Astrocyte of the spinal cord (primary cell): ENCODE measurements at places on chromosomes 7 and 10.

DNA sequence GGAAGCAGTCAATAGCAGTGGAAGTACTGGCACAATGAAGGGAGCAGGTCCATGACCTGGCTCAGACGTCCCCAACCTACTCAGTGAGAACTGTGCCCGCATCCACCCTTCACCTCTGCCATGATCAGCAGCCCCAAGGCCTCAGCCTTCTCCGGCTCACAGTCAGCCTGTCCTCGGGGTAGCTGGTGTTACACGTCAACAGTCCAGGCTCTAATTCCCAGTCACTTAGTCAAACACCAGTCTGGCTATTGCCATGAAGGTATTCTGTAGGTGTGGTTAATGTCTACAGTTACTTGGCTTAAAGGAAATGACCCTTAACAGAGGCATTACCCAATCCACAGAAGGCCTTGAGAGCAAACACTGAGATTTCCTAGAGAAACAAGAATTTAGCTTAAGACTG is 49.1 kb downstream of the GRB10 start:
- DNase-seq, result peak; percentile 57

GRCh38 chr7:21193895-21194294 is 234.0 kb upstream of the SP4 start:
- no peak for DNase-seq

DNA sequence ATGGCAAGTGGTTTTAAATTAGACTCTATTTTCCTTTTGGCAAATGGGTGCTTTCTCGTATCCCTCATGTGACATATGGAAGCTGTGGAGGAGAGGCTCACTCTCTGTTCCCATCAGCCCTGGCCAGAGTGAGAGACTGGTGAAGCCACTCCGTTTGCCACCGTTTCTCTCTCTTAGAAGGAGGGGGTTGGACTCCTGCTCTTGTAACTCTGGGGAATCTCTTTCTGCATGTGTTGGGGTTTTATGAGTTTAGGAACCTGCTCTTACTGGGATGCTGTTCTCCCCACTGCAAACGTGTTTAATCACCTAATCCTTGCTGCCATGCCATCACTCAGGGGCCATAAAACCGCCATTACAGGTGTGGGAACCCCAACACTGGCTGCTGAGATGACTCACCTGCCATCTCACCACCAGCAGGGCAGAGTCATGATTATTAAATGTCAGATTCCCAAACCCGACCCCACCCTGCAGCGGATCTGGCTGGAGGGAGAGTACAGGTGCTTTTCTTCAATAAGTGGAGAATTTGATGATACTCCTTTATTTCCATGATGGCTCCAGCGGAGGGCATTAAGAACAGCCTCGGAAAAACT is 103.2 kb downstream of the ADCY1 start:
- DNase-seq, result no peak

DNA sequence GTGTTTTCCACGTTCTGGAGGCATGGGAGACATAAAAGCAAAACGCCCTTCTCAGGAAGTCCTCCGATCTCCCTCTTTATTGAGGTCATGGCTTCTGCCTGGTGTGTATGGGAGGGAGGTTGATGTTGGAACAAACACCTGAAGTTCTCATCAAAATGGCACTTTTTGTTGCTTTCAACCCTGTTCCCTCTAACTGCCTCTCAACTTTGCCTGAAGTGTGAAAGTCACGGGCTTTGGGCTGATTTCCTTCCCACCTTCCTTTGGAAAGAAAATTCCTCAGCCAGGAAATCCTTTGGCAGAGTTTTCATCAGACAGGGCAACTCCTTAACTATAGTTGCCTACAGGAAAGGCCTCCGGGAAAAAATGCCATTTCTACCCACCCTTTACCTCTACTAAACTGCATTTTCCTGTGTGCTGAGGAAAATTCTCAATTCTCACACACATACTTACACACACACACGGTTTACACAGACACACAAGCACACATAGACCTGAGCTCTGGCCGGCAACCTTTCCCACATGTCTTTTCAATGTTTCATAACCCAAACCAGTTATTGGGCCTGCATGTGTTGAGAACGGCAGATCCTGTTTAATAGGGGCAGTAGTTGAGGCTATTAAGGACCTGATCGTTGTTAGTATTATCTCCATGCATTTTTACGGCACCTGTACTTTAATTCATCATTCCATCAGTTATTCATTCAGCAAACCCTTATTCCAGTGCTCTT is 36.4 kb downstream of the CYP17A1 start:
- no peak for DNase-seq

- DNase-seq, result peak; percentile 44
Measured at GRCh38 chr10:88288320-88289059, 294.6 kb downstream of the RNLS start.

- no peak for DNase-seq
Measured at GRCh38 chr10:125955766-125956165, 59.4 kb downstream of the FANK1 start.

- DNase-seq, result no peak
Measured at GRCh38 chr7:148044173-148044572, 546.4 kb upstream of the C7orf33 start.

DNA sequence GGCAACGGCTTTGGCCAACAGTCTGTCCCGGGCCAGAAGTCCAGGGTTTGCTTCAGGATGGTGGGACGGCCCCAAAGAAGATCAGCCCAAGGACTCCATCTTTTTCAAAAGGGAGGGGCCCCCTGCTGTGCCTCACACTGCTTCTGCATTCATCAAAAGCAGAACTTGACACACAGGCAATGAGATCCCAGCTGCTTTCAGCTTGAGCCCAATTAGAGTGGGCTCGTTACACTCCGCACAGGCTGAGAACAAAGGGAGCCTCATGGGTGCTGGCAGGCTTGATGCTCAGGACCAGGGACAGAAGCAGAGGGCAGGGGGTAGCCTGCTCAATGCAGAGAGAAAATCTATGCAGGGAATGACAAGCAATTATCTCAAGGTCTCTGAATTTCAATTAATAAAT is 45.5 kb downstream of the VOPP1 start:
- no peak for DNase-seq

DNA sequence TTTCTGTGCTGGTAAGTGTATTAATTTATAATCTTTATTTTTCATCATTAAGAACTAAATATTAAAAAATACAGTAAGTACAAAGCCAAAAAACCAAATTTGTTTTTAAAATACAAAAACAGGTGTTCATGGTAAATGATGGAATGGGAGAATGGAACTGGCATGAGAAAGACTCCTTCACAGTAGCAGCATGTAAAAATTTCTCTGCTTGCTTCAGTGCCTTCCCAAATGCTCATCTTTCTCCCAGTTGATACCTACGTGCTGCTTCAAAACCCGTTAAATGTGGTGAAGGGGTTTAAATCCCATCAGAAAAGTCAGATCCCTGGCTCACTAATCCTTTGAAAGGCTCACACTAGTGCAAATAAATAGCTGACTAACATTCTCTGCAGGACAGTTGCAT is 4.2 kb downstream of the RNF133 start:
- no peak for DNase-seq

- peak; percentile 40 for DNase-seq
Measured at GRCh38 chr10:101272229-101272868, 43.1 kb upstream of the LBX1 start.

- no peak for DNase-seq
Measured at GRCh38 chr7:155560196-155560885, 14.0 kb upstream of the CNPY1 start.

GRCh38 chr7:29190349-29191045 is 4.1 kb upstream of the CHN2 start:
- no peak for DNase-seq

DNA sequence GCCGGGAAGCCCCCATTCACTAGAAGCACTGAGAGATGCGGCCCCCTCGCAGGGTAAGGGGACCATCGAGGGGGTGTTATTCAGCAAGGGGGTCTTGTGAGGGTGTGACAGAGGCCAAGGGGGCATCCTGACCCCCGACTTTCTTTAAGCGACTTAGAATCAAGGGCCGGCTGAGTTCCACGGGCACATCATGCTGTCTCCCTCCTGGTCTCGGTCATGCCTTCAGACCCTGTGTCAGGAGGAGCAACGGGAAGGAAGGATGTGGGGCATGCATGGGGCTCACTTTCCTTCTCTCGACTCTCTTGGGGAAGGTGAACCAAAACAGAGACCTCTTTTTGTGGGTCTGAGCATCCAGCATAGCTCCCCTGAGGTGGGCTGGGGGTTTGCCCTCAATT is 2.5 kb downstream of the ACSL5 start:
- no peak for DNase-seq

DNA sequence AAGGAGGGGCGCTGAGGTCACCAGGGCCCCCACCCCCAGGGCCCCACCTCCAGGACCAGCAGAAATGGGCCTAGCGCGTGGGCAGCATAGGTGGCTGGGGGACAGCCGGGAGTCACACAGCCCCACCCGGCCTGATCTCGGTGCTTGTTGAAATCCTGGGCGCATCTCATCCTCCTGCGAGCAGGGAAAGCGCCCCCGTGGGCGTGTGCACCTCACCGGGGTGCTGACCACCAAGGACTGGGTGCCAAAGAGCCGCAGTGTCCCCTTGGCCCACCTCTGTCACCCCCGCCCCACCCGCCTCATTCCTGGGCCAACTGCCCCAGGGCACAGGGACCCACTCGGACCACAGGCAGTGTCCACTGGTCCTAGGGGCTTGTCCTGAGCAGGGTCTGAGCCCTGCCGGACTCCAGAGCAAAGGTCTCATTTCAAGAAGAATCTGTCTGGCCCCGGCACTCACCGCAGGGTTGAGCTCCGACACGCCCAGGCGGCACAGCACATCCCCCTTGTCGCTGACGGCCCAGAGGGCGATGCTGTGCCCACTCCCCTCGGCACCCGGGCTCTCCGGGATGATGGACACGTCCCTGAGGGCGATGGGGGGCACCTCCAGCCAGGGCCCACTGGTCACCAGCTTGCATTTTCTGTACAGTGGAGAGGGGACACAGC is 11.4 kb downstream of the BHLHA15 start:
- DNase-seq, result no peak

DNA sequence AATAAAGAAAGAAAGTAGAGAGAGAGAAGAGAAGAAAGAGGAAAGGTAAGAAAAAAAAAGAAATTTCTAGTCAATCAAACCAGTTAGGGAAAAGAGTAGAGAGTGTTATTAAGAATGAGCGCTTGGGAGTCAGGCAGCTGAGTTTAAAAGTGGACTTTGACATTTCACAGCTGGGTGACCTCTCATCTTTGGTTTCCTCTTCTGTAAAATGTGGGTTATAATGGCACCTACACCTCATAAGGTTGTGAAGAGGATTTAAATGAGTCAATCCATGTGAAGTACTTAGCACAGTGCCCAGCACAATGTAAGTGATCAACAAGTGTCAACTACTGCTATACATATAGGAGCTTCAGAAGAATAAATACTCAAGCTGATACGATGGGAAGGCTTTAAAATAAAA is 12.2 kb downstream of the HOXA1 start:
- DNase-seq, result no peak

DNA sequence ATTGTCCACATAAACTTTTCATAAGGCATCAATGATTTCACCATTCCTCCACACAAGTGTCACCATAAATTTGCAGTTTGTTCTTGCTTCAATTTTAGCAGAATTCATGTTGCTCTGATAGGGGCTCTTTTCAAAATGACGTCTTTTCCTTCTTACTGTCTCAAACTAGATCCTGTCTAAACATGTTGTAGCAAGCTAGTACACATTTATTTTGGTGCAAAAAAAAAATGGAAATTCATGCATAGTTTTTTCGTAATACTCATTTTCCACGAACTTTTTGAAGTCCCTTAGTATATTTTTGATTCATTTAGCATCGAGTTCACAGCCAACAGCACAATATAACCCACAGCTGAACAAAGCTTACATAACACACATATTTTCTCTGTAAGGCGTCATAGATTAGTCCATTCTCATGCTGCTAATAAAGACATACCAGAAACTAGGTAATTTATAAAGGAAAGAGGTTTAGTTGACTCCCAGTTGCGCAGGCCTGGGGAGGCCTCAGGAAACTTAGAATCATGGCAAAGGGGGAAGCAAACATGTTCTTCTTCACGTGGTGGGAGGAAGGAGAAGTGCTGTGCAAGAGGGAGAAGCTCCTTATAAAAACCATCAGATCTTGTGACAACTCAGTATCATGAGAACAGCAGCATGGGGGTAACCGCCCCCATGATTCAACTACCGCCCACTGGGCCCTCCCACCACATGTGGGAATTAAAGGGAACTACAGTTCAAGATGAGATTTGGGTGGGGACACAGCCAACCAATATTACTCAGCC is 301.5 kb downstream of the CCDC3 start:
- DNase-seq, result no peak

- DNase-seq, result peak; percentile 70
Measured at GRCh38 chr7:20064181-20064970, 152.8 kb downstream of the MACC1 start.

- DNase-seq, result no peak
Measured at GRCh38 chr10:30559180-30559579, 70.4 kb downstream of the LYZL2 start.

GRCh38 chr7:79785556-79785955 is 332.1 kb upstream of the MAGI2 start:
- no peak for DNase-seq

- no peak for DNase-seq
Measured at GRCh38 chr7:51213618-51214017, 103.0 kb downstream of the COBL start.

DNA sequence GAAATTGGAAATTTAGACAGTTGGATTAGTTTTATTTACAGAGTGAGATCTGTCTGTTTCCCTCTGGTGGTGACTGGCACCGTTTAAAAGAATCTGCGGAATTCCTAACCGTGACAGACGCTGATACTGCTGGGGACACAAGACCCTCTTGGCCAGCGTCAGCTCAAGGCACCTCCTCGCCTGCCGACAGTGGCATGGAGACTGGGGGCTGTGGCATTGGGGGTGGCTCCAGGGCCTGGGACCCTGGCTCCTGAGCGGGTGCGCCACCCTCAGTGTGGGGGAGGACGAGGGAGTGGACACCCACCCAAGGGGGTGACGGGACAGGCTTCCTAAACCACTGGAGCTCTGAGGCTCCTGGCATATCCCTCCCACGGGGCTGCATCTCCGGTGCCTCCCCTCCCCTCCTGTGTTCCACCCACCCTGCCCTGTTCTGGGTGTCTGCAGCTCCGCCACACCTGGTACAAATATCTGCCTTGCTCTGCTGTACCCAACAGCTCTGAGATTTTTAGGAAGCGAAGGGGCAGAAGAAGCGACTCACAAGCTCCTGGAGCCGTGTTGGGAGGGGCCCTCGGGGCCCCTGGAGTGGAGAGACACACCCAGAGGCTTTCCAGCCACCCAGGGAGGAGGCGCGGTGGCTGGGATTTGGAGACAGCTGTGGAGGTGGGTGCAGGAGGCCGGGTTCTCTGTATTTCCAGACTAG is 178.7 kb downstream of the DNAJB6 start:
- DNase-seq, result no peak

GRCh38 chr10:44827431-44828006 is 83.6 kb upstream of the TMEM72 start:
- DNase-seq, result peak; percentile 45

GRCh38 chr10:4250587-4250887 is 465.5 kb upstream of the KLF6 start:
- no peak for DNase-seq

GRCh38 chr7:70042533-70042932 is 444.3 kb downstream of the AUTS2 start:
- peak; percentile 52 for DNase-seq

DNA sequence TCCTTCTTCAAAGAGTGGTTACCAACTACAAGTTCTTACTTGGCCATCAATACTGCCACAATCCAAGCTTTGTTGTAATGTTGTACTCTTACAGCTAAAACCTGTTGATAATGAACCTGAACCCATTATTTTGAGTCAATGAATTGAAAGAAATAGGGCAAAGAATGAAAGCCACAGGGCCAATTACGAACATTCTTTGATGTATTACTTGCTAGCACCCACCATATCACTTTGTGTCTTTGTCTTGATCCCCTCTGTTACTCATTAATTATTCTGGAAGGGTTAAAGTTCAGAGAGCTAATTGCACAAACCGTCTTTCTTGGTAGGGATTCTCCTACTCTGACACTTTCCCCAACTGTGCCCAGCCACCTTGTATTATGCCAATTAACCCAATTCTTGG is 53.2 kb upstream of the TFEC start:
- DNase-seq, result no peak
